ENCODE measurements at places on chromosomes 11 and 22.

GRCh38 chr11:31387379-31387778 lies 17.7 kb downstream of the DNAJC24 start:
- DNase-seq: no peak

DNA sequence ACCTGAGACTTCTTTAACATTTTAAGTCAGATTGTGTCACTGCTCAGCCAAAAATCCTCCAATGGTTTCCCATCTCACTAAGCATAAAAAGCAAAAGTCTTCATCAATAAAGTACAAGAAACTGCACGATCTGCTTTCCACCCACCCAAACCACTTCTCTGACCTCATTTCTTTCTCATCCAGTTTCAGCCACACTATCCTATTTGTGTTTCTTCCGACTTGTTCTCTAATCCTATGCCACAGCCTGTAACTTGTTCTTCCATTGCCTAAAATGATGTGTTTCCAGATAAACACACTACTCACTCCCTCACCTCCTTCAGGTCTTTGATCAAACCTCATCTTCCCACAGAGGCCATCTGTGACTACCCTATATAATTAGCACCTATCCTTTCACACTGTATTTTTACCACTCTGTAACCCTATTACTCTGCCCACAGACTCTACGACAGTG lies 28.4 kb downstream of the ARHGAP32 start:
- no peak for DNase-seq

DNA sequence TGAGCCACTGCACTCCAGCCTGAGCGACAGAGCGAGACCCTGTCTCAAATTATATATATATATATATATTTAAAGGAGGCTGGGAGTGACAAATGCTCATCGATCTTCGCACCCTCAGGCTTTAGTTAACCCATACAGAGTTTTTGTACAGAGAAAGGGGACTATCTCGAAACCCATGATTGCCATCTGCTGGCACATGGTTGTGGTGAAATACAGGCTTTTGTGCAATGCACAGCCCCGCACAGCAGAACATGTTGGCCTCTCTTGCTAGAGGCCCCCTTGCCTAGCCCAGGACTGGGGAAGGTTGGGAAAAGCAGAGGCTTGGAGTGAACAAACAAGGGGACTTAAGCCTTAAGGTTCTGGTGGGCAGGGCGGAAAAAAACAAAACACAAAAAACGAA lies 3.6 kb downstream of the MYBPC3 start:
- DNase-seq: no peak

- no peak for DNase-seq
Observed at GRCh38 chr22:45859231-45860161, 117.5 kb downstream of the WNT7B start.

DNA sequence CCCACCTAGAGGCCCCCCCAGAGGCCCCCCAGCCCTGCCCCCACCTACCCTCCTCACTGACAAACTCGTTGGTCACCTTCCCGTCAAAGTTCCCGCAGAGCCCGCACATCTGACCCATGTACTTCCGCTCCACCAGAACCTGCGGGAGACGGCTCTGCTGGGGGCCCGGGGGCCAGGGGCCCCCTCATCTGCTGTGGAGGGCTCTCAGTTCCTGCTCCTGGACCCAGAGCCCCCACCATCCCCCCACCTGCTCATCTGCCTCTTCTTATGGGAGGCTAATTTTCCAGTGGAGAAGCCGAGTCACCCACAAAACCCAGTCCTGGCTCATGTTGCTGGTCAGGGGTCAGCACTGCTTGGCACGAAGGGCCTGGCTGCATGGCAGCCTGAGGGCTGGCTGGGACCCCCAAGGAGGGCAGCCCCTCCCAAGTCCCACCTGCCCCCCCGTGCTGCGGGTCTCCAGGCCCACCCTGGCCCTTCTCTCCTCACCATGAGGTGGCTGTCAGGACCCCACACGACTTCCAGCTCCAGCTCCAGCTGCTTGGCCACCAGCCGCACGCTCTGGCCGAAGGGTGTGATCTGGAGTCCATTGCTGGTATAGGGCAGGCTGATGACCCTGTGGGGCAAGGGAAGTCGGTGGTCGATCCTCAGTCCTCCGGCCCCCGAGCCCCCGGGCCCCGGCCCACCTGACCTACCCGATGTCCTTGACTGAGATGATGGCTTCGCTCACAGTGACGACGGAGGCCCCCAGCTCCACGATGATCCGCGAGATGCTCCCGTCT lies 5.2 kb downstream of the MUC6 start:
- DNase-seq: no peak

DNA sequence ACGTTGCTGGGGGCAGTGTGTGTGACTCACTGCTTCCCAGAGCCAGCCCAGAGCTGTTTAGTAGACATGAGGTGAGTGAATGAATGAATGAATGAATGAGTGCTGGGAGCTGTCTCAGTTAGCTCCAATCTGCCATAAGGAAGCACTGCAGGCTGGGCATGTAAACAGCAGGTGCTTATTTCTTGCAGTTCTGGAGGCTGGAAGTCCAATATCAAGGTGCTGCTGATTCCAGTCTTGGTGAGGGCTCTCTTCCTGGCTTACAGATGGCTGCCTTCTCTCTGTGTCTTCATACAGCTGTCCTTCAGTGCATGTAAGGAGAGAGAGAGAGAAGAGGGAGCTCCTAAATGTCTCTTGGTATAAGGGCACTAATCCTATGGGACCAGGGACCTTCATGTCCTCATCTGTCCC lies 4.1 kb downstream of the C11orf21 start:
- no peak for DNase-seq

DNA sequence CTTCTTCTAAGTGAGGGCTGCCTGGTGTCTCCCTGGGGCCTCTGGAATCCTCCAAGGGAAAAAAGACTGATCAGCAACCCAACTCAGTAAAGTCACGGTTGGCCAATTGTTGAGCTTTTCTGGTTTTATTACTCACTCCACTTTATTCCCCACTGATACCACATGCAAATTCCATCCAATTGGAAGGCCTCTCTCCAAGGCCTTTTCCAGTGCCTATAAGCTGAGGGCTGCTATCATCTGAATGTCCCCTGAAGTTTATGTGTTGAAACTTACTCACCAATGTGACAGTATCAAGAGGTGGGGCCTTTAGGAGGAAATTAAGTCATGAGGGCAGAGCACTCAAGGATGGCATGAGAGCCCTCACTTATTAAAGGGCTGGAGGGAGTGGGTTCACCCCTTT lies 463.3 kb downstream of the BUD13 start:
- DNase-seq: no peak

GRCh38 chr22:37496651-37497050 lies 10.5 kb upstream of the MFNG start:
- no peak for DNase-seq

DNA sequence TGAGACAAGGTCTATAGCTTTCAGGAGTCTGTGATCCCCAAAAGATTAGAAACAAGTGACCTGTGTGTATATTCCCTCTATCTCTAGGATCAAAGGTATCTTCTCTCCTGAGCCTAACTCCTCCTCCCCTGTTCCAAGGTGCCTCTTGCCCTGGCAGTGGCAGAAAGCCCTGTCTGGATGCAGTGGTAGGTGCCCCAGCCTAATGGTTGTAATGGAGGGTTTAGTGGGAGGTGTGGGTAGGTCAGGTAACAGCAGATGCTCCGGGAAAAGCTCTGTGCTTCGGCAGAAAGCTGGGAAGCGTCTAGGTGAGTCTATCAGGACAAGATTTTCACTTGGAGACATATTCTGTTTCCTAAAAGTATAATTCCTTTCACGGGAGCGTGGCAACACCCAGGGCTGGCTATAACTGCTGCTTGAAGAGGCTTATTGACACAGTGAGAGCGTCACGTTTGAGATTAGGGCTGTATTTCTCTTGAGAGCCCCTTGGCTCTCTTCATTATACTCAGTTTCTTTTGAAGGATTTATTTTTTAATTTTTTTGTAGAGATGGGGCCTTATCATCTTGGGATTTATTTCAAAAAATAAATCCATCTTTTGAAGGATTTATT lies 49.5 kb downstream of the PRR5L start:
- DNase-seq: no peak

- DNase-seq: no peak
Observed at GRCh38 chr11:76329983-76330382, 50.9 kb downstream of the THAP12 start.

DNA sequence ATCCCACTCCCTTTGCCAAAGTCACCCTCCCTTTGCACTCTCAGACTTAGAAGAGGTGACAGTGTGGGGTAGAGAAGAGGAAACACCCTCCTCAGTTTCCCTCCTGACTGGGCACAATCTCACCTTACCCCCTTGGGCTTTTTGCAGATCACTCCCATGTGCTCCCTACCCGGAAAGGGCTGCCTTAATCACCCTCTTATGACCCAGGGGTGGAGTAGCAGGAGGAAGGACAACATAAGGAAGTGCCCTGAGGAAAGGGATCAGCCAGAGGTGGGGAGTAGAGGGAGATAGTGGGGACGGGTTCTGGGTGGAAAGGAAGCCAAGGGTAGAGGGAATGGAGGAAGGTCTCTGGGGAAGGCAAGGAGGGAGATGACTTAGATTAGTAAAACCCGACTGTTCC lies 52.0 kb downstream of the NRXN2 start:
- no peak for DNase-seq

GRCh38 chr11:65317025-65317786 lies 2.5 kb downstream of the CDC42EP2 start:
- no peak for DNase-seq

DNA sequence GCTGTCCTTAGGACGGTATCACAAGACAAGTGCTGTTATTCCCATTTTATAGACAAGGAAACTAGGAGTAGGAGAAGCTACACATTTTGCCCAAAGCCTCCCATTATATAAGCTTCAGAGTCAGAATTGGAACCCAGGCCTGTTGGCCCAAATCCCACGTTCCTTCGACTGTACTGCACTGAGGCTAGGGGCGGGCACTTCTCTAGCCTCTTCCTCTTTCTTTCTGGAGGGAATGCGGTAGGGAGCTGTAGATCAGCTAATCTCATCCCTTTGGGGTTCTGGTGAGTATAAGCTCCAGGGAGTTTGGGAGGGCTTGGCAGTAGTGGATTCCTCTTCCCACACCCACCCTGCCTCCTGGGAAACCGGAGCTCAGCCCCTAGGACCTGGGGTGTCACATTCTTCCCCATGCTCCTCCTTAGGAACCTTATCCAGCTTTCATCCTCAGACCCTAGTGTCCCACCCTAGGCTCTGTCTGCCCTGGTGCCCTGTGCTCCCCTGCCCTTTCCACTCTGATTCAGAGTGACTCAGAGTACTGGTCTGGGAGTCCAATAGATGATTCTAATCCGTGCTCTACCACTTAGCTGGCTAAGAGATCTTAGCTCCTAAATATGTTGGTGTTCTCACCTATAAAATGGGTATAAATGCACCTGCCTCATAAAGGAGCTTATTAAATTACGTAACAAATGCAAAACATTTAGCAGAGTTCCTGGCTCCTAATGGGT lies 29.3 kb downstream of the PHLDB1 start:
- no peak for DNase-seq

All from activated T-cell treated with anti-CD3 and anti-CD28 coated beads, Interleukin-2, amount 50 U/mL, for 1 hour (primary cell).